NCI-H774 (cell line): ENCODE measurements at places on chromosomes 11 and 22.

DNA sequence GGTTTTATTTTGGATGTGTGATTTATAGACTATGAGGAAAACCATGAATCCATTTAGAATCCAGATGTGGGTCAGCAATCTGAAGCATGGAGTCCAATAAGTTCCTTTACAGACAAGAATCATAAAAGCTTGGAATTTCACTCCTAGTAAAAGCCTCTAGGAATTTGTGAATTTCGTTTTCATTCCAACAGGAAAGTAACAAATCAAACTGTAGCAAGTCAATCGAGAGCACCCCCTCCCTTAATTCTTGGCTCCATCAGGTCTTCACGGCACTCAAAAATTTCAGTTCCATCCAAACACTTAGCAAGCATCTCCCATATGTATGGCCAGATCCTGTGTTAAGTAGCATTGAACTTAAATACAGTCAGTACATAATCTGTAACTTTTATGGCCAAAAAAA, 143.6 kb upstream of the POU2AF2 start:
- no peak for DNase-seq

DNA sequence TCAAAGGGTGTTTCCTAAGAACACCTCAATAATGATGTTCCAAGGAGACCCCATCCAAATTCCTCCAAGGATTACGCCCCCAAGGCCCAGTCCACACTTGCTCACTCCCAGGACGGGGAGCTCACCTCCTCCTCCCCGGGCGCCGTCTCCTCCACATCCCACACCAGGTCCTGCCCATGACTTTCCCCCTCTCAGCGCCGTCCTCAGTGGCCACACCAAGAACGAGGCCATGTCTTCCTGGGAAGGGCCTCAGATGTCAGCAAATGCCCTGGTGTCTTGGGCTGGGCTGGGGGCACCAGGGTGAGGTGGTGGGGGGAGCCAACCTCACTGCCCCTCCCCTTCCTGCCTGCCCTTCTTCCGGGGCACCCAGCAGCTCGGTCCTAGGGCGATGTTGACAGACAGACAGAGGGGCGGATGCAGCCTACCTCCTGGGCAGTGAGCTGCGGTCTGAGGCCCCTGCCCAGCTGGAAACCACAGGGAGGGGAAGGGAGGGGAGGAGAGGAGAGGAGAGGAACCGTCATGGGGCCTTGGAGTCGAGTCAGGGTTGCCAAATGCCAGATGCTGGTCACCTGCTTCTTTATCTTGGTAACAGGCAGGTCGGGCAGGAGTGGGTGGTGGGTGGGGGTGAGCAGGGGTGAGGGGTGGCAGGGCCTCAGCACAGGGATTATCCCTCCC, at the start of the genes C11orf21 and TSPAN32:
C11orf21 (minus strand) TSS at position 288 of the 675 bp plus-strand sequence; CDS start at position 178, 110 bp downstream.
TSPAN32 (plus strand) TSS at position 383 of the 675 bp plus-strand sequence; CDS start at position 520, 137 bp downstream.
- no peak for DNase-seq

DNA sequence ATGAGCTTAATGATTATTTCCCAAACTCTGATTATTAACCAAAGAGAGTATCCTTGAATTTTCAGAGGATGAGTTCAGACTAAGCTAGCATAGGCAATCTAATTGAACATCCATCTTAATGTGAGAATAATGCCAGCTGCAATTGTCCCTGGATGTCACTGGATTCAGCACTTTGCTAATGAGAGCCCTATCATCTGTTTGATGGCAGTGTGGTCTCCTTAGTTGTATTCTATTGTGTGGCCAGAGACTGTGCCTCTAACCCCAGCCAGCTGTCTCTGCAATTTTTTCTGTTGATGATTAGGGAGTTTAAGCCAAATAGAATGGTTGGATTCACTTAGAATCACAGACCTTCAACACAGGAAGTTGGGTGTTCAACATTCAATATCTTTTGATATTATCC, 1249.5 kb downstream of the FAM181B start:
- no peak for DNase-seq

DNA sequence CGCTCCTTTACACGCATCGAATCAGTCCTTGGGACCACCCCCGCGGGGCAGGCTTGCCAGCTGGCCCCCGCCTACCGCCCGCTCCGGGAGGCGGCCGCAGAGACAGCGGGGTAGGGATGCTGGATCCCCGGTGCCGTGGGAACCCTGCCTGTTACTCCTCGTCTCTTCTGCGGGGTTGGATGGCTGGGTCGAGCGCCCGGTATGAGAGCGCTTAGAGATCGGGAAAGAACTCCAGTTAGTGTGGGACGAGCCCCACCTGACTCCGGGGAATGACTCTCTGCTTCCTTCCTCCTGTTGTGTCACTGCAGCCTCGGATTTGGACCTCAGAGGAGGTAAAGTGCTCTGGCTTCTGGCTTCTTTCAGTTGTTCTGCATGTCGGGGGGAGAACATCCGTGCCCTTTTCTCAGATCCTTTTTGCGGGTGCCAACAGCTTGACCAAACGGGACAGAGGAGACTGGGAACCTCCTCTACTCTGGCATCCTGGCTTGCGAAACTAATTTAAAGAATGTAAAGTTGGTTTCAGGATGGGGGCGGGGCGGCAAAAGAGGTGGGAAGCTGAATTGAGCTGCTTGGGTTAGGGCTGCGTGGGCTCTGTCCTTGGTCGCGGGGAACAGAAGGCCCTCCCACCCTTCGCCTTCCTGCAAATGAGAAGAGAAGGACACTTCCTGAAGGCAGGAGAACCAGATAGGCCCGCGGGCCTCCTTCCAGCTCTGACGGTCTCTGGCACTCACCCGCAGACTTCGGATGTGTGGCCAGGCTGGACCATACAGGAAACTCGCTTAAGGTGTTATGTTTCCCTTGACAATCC, 938 bp downstream of the LAYN start:
- no peak for DNase-seq

DNA sequence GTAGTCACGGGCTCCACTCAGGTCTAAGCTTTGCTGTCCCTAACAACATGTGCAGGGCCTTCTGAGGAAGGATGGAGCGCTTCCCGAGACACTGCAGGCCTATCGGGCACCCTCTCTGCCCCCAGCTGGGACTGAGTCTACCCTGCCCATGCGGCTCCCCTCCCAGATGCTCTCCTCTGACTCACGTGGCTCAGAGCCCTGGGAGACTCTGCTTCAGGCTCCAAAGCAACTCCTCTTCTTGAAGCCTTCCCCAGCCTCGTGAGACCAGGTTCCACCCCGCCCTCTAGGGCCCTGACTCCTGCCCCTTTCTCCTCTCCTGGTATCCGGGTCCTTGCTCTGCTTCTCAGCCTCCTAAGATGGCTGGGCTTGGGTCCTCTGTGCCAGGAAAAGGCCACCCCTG, 28.4 kb upstream of the ARFGAP3 start:
- DNase-seq, result no peak

GRCh38 chr22:47406896-47407295, 644.4 kb downstream of the TBC1D22A start:
- DNase-seq, result no peak

DNA sequence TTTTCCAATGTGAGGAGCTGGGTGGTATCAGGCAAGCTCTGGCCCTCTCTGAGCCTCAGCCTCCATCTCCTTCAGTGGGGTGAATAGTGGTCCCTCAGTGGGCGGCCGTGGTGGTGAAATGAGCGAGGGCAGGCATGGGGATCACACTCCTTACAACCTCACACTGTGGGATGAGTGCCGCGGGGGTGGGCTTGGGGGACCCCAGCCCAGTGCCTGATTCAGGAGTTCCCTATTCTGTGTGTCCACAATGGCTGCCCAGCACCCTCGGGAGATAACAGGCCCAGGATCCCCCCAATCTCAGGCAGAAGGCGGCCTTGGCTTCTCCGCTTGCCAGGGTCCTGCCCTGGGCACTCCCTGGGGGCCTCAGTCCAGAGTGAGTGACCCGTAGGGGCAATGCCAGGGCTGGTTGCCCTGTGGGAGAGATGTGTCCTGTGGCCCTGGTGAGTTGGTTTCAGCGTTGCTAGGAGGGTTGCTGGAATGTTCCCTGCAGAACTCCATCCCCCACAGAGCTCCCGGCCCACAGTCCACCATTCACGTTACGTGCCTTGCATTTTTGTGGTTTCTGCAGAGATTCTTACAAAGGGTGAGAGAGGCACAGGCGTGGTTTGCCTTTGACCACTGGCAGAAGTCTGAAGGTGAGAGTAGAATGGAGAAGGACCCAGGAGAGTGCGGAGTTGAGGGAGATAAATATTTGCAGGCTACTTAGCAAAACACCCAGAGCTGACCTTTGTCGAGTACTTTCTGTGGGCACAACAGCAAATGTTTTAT, 2.9 kb downstream of the ALDH3B1 start:
- no peak for DNase-seq

DNA sequence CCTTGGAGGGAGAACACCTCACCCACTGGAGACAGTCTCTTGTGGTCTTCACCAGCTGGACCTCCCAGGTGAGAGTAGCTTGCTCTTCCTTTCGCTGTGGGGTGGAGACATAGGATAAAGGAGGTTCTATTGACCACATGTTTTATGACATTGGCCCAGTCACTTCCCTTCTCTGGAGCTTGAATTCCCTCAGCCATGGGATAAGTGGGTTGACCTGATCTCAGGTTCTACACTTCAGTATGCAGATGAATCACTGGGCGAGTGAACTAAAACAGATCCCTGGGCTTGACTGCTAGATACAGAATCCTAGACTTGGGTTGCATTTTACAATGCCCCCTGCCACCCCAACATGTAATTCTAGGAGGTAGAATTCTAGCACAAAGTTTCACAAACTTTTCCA, 54.8 kb upstream of the PRSS23 start:
- no peak for DNase-seq

DNA sequence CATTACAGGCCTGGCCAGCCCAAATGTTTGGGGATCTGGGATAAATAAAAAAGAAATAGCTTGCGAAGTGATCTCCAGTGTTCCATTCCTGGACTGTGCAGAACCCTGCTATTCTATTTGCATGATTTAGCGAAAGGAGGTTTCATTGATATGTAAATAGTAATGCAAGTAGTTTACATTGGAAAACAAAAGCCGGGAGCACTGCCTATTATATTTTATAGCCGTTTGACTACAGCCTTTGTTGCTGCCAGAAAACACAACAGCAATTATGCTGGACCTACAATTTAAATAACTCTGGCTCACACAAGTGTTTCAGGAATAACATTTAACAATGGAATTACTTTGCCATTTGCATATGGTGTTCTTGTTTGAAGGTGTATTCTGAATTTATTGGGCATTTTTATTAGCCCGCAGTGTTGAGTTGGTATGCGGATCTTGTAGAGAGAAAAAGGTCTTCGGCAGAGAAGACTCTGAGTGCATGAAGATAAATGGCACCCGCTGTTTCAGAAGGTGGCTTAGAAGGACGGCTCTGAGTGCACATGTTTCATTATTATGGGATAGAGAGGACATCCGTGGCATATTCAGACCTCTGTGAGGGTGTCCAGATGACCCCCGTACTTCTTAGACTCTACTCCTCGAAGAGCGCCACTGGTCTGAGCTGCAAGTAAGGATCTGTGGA, 315.0 kb downstream of the BRD1 start:
- no peak for DNase-seq

DNA sequence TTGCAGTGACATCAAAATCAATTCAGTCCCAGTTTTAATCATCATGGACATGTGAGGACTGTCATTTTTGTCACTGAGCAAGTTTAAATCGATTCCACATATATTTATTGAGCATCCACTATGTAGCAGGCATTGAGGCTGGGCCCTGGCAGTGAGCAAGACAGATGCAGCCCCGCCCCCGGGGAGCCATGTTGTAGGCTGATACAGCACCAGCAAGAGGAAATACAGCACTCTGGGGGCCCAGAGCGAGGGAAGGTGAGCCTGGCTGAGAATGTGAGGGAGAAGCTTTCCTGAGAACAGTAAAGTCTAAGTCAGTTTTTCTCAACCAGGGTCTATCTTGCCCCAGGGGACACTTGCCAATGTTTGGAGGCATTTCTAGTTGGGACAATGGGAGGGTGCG, 108.6 kb upstream of the ASPHD2 start:
- no peak for DNase-seq

DNA sequence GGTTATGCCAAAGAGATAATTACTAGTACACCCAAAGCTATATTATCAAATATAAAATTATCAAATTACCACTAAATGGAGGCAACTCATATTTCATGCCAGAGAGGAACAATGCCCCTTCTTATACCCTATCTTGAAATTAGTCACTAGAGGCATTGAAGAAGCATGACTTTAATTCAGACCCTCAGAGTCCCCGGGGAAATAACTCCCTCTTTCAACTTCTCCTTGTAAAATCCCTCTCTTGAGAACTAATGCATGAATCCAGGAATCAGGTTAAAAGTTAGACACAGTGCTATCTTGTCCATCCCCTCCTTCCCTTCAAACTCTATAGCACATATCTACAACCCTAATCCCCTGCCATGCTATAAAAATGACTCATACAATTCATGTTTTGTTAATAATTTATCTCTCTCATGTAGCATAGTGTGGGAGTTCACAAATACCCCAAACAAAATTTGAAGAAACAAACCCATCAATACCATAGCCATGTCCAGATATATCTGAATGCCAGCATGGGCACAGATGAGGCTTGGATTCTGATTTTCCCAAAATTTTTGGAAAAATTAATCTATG, 665.4 kb downstream of the KCNA4 start:
- DNase-seq, result no peak

GRCh38 chr11:120839846-120840402, 184.0 kb upstream of the TBCEL start:
- no peak for DNase-seq

DNA sequence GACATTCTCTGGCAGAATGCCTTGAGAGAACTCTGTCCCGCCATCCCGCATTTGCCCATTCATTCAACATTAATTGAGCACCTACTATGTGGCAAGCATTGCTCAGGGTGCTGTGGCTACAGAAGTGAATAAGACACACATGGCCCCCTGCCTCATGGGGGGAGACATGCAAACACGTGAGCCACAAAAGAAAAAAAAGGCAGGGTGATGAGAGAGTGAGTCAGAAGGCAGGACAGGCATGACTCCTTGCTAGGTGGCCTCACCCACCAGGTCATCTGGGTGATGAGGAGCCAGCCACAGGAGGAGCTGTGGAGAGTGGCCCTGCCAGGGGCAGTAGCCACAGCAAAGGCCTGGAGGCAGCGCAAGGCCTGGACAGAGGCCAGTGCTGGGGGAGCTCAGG, 4.9 kb downstream of the CHRM4 start:
- DNase-seq, result no peak

- DNase-seq, result no peak
These were observed 1.1 kb downstream of the DHCR7 start for GRCh38 chr11:71446942-71447688.

GRCh38 chr11:60870276-60870675, 2.9 kb downstream of the ZP1 start:
- DNase-seq, result peak; percentile 5

GRCh38 chr22:38132136-38132535, 21.7 kb upstream of the BAIAP2L2 start:
- DNase-seq, result no peak

GRCh38 chr11:119845756-119846155, 116.8 kb upstream of the NECTIN1 start:
- DNase-seq, result no peak

- no peak for DNase-seq
These were observed 8.3 kb upstream of the MICALL1 start for GRCh38 chr22:37897807-37898206.

- no peak for DNase-seq
These were observed 7.8 kb downstream of the TTC38 start for GRCh38 chr22:46275455-46276122.

- DNase-seq, result peak; percentile 34
These were observed 6.8 kb upstream of the CDKN1C start for GRCh38 chr11:2892215-2892966.

DNA sequence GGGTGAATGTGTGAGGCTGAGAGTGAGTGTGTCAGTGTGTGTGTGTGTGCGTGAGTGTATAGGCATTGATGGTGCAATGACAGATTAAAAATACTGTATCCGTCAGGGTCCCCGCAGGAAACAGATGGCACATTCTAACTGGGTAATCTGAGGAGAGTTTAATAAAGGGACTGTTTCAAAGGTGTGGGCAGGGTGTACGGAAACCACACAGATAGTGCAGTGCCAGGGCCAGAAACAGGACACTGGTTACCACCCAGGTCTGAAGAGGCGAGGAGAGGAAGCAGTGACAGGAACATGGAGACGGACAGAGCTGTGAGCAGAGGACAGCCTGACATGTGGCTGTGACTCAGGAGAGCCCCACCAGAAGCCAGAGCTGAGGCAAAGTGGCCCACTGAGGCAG, 16.5 kb downstream of the P2RX3 start:
- DNase-seq, result no peak
